Aorta (tissue), 5 donors: ENCODE measurements at places on chromosomes 7 and 10.

GRCh38 chr10:4131407-4132215 lies 346.6 kb upstream of the KLF6 start:
- DNase-seq, result no peak

- peak; percentile 99 for DNase-seq
Measured at GRCh38 chr7:151057989-151058780, 488 bp upstream of the CDK5 start.

DNA sequence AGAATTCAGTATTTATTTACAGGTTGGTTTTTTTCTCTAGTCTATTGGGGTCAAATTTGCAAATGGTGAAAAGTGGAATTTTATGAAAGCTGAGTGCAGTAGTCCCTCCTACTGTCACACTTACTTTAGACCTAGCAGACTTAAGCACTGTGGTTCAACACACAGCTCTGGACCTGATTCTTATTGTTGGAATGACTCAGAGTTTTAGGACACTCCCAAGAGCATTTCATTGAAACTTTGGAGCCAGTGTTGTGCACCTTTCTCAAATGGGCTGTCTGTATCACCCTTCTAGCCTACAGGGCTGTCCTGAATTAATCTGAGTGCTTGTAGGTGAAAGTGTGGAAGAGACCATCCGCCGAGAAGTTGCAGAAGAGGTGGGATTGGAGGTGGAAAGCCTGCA lies 16.1 kb downstream of the NUDT13 start:
- no peak for DNase-seq

DNA sequence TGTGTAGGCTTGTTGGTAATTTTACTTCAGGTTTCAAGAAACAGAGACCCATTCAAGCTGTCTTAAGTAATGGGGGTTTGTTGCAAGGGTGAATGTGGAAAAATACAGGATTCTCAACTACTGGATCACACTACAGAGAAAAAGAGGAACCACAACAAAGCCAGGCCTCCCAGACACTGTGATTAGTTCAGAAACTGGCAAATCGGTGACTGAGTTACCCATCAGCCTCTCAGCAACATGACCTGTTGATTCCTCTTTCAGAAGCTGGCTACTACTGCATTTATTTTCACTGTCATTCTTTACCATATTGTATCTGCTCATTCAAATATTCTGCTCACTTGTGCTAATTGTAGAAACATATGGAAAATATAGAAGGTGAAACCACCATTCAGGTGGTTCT lies 16.0 kb downstream of the CCDC71L start:
- no peak for DNase-seq

DNA sequence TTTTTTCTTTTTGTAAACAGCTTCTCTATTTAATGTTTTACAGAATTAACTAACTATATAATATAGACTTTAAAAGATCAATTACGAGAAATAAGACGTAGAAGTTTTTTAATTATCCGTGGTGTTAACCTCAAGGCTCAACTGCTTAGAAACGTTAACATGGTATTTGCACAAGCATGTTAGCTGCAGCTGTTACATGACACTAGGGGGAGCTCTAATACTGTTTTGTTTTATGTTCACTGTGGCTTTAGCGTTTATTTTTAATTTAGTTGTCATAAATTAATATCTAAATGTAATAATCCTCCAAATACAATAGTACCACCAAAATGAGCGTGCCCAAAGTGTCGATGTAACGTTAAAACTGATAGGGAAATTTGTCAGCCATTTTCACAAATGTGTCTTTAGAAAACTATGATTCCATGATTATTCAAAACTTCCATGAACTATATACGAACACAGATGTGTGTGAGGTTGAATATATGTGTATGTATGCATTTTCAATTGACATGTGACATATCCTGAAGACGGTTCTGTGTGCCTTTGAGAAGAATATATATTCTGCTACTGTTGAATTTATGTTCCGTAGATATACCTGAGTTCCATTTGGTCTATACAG lies 828.8 kb upstream of the MBL2 start:
- no peak for DNase-seq

DNA sequence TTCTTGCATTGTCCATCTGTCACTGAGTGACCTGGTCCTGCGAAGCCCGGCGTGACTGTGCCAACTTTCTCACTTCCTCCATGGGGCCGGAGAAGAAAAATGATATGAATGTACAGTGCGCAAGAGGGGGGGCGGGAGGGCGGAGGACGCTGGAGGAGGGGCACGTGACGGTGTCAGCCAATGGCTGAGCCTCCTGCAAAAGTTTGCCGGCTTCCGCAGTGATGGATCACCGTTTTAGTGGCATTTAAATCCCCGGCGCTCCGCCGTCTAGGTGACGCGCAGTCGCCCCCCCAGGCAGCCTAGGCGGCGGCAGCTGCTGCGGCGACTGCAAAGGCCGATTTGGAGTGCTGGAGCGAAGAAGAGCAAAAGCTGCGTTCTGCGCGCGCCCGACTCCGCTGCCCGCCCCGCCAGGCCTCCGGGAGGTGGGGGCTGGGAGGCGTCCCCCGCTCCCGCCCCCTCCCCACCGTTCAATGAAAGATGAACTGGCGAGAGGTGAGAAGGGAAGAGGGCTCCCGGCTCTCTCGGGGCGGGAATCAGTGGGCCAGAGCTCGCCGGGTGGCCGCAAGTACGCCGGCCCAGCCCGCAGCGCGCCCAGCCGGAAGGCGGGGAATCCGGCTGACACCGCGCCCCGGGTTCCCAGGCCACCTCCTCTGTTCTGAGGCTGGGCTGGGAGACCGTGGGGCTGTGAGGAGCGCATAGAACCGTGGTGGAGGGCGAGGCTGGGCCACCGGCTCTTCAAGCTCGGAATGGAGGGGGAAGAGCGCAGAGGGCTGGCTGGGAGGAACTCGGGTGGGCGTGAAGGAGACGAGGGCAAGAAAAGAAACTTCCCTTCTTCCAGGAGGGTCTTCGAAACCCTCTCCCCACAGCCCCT lies at the start of gene HOXA1:
TSS of gene HOXA1 (minus strand) at position 104 of the 871 bp plus-strand sequence. CDS start at position 16, 88 bp downstream.
- DNase-seq, result peak; percentile 95

DNA sequence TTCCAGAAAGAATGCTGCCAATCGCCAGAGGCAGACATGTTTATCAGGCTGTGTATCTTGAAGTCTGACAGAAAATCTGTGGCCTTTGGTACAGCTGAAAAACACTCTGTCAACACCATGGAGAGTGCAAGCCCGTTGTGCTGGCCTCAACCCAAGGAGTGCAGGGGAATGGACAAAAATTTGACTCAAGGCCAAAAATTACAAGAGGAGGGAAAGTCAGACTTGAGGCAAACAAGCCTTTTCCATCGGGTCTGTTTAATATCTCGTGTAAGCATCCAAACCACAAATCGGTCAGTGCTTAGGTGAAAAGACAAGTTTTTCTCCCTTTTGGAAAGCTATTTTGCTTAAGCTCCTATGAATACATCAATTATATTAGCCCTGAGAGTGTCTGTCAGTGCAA lies 305.3 kb upstream of the NFE2L3 start:
- DNase-seq, result peak; percentile 89

- no peak for DNase-seq
Measured at GRCh38 chr10:119478111-119478802, 64.3 kb downstream of the RGS10 start.
